ENCODE measurements at places on chromosomes 16 and 17.

DNA sequence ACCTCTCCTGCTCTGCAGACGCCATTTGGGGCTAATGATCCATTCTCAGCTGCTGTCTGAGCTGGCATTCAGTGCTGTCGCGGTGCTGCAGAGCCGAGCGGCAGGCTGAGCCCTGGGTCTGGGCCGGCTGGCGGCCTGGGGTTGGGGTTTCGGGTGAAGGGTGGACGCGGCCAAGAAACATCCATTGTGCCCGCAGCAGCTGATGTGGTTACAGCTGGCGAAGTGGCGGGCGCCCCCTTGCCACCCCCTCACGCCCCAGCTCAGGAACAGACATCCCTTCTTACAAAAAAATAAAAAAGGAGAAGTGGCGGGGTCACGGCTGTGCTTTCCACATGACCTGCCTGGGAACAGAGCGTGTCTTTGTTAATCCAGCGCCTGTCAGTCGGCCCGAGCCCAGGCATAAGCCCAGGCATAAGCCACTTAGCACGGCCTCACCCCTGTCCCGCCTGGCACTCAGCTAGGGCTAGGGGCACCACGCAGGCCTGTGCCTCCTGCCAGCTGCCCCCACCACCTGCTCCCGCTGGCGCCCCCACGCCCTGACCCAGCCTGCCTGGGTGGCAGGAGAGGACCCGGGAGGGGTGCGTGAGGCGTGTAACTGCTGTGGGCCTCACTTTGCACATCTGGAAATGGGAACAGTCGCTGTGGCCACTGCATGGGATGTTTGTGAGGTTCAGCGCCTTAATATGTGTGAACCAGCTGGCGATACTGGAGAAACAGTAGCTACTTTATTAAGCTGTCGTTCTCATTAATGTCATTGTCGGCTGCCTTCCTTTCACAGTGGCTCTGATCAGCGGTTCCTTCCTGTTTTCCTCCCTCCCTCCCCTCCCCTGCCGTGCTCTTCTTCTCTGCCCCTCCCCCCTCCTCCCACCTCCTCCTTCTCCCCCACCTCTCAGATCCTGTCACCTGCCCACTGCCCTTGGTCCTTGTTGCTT lies 197.7 kb upstream of the CIBAR2 start:
- no peak for DNase-seq

DNA sequence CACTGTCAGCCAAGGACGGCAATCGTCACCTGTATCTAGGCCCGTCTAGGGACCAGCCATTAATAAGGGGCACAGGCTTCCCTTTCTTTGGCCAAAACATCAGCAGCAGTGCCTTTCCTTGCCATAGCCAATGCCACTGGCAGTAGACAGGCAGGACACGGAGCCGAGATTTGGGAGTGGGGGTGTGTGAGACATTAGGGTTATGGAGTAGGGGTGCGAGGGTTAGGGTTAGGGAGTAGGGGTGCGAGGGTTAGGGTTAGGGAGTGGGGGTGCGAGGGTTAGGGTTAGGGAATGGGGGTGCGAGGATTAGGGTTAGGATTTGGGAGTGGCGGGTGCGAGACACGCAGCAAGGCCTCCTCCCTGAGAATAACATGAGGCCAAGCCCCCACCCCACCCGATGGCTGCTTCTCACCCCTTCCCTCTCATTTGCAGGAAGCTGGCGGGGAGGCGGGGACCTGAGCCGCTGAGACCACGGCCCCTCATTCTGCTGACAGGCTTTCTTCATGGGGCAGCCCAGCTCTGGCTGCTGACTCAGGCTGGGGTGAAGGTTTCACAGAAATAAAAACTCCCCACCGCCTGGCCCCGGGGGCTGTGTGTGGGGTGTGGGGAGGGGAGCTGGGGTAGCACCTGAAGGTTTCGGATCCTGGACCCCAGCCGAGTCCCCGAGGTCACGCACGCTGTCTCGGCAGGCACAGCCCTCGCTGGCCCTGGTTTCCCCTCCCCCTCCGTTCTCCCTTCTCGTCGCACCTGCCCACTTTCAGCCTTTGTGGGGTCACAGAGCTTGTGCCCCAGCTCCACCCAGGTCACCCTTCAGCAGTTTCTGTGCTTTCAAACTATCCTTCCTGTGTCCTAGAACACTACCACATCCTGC lies 93.8 kb downstream of the PGS1 start:
- DNase-seq = no peak

GRCh38 chr16:67814567-67814966 lies 7.9 kb downstream of the TSNAXIP1 start:
- no peak for DNase-seq

DNA sequence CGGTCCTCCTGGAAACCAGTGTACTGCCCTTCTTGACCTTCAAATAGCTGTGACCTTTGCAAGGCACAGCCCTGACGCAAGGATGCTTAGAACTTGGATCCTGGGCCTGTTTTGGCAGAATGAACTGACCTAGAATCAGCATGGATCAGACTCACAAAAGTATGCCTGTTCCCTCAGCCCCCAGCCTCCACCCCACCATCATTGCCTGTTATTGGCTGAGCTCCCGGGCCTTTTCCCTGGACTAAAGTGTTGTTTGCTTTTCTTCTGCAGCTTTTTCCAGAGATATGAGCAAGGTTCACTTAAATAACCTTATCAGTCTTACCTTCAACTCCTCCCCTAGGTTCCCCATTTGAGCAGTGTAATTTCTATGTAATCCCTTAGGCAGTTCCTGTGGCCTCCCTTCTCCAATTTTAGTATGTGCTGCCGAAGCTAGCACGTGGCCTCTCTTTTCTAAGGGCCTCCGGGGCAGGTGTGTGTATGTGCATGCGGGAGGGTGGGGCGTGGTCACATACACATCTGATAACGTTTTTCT lies 347.4 kb downstream of the MAF start:
- DNase-seq = no peak

GRCh38 chr16:21267298-21267697 lies 10.8 kb downstream of the CRYM start:
- DNase-seq = no peak
